ENCODE measurements at places on chromosomes 5 and 9.

DNA sequence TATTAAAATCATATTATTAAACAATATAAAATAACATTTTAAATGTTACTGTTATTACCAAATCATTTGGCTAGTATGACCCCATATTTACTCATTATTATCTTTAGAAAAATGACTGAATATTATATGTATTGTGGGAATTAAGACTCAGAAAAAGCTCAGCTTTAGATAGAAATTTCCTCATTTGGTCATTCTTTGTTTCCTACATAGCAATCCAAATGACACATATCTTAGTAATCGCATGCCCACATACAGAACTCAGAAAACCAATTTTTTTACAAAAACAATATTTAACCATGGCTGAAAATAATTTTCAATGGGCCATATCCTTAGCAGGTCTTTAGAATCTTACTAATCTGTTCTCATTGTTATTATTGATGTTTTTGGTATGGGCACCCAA is 53.8 kb upstream of the TSLP start:
- DNase-seq = no peak

DNA sequence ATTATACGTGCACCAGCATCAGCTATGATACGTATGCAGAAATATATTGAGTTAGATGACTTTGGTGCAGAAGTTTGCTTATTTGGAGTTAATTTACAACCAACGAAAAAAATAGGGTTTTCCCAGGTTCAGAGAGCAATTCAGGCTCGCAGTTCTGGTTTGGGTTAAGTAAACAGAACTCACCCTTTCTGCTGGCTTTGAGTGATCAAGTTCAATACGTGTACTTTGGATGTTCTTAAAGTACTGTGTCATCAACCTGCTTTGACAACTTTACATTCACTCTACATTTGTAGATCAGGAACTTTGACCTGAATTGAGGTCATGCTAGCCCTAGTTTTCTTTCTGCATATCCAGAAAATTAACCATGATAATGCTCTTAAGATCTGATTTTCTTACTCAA is 40.7 kb downstream of the ACOT12 start:
- no peak for DNase-seq

GRCh38 chr9:76873056-76873792 is 32.7 kb downstream of the PRUNE2 start:
- DNase-seq = no peak

- DNase-seq = no peak
Measured at GRCh38 chr5:129857116-129857515, 47.1 kb upstream of the CHSY3 start.

DNA sequence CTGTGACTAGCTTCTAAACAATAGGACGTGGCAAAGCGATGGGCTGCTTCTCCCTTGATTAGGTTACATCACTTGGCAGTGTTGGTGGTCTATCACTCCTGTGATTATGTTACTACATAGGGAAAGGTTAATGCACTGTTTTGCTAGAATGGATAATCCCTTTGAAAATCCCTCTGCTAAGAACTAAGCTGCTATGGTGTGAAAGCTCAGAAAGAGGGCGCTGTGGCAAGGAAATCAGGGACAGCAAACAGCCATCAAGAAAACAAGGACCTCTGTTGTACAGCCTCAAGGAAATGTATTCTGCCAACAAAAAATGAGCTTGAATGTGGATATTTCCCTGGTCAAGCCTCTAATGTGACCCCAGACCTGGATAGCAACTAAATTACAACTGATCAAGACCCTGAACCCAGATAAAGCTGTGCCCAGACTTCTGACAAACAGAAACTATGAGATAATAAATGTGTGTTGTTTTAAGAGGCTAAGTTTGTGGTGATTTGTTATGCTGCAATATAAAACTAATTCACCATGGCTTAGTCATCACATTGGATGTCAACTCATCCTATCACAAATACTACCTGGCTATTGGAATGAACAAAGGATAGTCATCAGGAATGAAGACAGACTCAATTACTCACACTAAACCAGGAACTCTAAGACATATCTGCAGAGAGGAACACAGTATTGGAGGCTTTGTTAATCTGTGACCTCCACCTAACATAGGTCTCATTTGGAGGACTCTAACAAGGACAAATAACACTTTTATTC is 1215.9 kb downstream of the EFNA5 start:
- DNase-seq = no peak

- DNase-seq = no peak
Measured at GRCh38 chr9:14058325-14058688, 255.6 kb downstream of the NFIB start.

DNA sequence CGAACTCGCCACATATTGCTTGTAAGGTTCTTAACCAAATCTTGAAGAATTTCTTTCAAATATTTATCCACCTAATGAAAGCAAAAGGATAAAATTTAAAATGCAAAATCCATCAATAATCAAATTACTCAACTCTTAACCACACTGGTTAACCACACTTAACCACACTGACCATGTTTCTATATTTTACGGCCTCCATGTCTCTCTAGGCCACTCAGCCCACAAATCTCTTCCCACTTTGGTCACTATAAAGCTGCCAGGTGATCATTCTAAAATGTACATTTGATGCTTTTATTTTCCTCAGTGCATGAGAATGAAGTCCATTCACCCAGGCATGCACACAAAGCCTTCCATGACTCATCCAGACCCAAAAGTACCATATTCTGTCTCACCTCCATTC is 56.4 kb upstream of the OR2K2 start:
- DNase-seq = no peak

GRCh38 chr5:120778491-120779484 is 314.7 kb downstream of the PRR16 start:
- no peak for DNase-seq

GRCh38 chr5:85646036-85646435 is 971.7 kb upstream of the COX7C start:
- DNase-seq = no peak

GRCh38 chr5:150653145-150653761 is 7.8 kb upstream of the MYOZ3 start:
- DNase-seq = no peak

- DNase-seq = no peak
Measured at GRCh38 chr9:26228273-26228672, 550.0 kb upstream of the TUSC1 start.

DNA sequence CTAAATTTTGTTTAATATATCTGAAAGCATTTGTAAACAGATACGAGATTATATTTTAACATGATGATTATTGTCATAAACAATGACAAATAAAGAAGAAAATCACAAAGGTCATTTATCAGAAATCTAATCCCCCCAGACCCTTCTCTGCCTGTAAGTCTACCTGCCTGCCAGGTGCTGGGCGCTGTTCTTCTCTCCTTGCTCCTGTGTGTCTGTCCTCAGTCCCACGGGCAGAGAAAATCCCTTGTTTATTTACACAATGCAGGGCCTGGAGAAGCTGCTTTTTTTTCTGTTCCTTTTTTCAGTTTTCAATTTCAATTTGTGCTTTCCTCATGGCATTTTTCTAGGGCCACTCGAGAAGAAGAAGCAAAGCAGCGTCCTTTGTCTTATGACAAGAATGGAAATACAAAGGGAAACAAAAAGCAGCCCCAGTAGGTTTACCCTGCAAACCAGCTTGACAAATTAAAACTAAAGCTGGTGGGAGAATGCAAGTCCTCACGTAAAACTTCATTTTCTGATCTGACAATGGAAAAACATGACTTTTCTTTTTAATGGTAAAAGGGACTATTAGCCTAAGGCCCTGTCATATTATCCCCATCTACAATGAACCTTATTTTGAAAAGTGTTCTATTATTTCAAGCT is 282.4 kb upstream of the KLF9 start:
- no peak for DNase-seq

DNA sequence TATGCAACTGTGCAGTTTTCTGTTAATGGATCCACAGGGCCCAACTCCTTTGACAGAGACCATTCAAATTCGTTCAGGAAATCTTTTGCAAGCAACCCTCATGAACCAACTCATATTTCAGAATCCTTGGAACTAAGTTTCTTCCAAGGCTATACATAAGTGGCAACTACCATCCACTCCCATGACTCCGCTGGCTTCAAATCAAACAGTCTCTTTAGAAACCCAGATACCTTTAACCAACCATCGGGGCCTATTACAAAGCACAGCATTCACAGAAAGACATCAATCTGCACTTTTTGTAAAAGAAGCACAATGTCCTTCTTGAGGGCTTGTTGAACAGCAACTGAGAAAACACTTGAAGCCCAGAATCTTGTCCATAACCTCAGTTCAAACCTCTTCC is 526.9 kb downstream of the DTWD2 start:
- no peak for DNase-seq

GRCh38 chr9:75906531-75906930 is 16.1 kb downstream of the PCSK5 start:
- DNase-seq = no peak

- DNase-seq = no peak
Measured at GRCh38 chr9:12185856-12186255, 507.3 kb upstream of the TYRP1 start.

GRCh38 chr5:40618926-40619325 is 60.8 kb upstream of the PTGER4 start:
- no peak for DNase-seq

GRCh38 chr5:164256351-164256750 is 750.9 kb downstream of the MAT2B start:
- DNase-seq = no peak

- DNase-seq = no peak
Measured at GRCh38 chr5:10352430-10353240, 860 bp upstream of the MARCHF6 start.

DNA sequence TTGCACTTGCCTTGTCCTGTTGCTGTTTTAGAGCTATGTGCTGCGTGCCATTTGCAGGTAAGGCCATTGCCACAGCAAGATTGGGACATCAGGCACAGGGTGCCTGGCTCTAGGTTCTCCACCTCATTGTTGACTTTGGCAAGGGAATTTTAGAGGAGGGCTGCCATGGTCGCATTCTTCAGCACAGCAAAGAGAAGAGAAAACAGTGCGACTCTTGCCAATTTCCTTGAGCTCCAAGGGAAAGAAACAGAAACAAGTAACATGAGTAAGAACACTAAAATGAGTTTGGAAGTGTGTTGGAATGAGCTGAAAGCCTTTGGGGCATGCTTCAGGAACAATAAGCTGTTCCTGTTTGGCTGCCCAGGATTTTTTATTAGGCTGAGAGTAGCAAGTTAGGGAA is 188.1 kb upstream of the IL12B start:
- DNase-seq = no peak

GRCh38 chr9:130330202-130330862 is 64.8 kb downstream of the HMCN2 start:
- DNase-seq = no peak

DNA sequence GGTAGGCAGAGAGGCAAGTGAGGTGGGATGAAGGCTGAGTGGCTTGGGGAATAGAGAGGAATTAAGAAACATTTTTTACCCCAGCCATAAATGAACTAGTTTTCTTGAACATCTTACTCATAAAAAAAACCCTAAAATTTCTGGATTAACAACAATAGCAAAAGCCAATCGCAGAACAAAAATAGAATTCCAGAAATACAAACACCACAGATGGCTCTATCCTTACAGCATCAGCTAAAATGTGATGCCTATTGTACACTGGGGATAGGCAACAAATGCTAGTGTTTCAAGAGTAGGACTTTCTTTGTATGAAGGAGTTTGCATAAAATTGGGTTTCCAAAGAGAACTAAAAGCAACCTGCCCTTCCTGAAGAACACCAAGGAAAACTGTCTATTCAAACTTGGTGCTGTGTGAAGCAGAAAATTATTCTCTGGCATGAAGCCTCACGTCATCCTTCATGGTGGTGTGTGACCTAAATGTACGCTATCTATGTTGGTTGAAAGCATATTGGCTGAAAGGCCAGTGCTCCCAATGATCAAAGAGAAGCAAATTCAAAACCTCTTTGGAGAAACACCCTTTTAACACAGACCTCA is 82.9 kb downstream of the JAKMIP2 start:
- no peak for DNase-seq

GRCh38 chr5:179124853-179125788 is 64.9 kb downstream of the ZNF354C start:
- no peak for DNase-seq

DNA sequence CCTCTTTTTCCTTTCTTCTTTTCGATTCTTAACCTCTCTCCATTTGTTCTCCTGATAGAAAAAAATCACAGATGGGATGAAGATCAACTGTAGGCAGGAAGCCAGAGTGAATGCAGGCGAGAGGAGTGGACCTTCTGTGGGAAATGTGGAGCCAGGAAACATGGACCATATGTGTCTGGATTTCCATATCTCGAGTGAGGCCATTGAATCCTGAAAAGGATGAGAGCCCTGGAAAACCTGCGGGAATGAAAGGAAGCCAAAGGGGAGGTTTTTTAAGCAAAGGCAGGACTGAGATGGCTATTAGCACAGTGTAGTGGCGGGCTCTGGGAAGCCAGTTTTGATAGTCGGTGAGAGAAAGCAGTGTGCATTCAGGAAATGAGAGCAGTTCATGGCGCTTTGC is 139.5 kb upstream of the C9orf72 start:
- no peak for DNase-seq

GRCh38 chr9:131333771-131334628 is 44.5 kb downstream of the PLPP7 start:
- no peak for DNase-seq

- DNase-seq = no peak
Measured at GRCh38 chr9:15191378-15191777, 115.6 kb downstream of the TTC39B start.

DNA sequence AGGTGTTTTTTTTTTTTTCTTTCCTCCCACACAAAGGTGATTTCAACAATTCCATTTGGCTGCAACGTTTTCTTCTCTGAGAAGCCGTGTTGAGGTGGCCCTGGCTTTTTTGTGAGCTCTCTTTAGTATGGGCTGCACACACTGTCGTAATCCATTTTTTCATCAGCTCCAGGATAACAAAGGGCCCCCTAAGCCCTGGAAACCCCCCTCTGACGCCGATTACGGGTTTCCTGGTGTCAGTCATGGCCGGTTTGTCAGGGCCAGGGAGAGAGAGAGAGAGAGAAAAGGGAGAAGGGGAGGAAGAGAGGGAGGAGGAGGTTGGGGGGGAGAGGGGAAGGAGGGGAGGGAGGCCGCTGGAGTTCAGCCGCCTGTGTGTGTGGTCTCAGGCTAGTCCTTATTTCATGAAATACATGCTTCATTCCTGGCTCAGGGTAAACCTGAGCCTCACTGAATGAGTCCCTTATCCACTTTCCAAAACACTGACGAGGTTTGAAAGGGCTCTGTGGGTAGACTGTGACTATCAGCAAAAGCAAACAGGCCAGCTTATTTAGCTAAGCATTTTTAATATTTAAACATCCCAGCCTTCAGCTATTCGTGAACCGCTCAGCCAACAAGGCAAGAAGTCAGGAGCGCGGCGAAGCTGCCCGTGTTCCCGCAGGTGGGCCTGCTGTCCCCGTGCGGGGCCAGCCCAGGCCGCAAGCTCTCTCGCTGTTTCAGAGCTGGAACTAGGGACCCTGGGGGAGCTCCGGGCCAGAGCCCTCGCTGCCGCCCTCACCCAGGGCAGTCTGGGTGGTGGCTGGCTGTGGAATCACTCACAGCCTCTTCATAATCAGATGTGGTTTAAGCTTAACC is 172.8 kb downstream of the ERCC6L2 start:
- DNase-seq = no peak

DNA sequence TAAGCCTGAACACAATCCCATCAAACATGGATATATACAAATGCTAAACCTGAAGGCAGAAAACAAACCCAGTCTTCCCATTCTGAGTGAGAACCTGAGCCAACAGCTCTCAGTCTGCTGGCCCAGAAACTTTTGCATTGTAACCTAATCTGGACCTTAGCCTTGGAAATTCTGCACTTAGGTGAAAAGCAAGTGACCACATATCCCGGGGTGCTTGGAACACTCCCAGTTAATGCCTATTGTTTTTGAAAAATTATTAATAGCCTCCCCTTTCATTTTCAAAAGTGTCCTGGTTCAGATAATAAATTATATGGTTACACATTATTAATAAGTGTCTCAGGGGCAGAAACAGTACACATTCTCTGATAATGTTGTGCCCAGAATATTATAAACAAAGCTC is 228.3 kb upstream of the TARS1 start:
- DNase-seq = no peak

- DNase-seq = no peak
Measured at GRCh38 chr5:147712019-147712418, 70.5 kb downstream of the JAKMIP2 start.

Data from stimulated activated effector memory CD8-positive, alpha-beta T cell treated with anti-CD3 and anti-CD28 coated beads, Interleukin-12 subunit alpha, Interleukin-12 subunit beta, amount 100 ng/mL, for 72 hours (primary cell).